ENCODE measurements at places on chromosomes 6 and 20.

GRCh38 chr20:1396702-1397101, 3.8 kb upstream of the FKBP1A start:
- DNase-seq = no peak

- DNase-seq = no peak
Measured at GRCh38 chr6:15285682-15286294, 39.9 kb downstream of the JARID2 start.

DNA sequence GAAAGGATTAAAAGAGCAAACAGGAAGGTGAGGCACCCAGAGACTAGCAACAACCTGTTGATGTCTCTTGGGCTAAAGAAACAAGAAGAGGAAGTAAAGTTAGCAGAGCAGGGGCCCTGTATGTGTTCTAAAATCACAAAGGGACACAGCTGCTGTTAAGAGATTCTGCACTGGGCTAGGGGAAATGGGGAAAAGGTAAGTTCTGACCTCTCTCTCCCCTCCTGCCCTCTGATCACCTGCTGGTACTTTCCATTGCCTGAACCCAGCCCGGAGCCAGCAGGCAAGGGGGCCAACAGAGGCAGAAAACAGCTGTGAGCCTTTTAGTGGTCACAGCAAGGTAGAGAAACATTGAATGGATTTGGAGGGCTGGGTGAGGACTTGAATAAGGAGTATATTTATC, 13.5 kb upstream of the CNR1 start:
- DNase-seq = no peak

DNA sequence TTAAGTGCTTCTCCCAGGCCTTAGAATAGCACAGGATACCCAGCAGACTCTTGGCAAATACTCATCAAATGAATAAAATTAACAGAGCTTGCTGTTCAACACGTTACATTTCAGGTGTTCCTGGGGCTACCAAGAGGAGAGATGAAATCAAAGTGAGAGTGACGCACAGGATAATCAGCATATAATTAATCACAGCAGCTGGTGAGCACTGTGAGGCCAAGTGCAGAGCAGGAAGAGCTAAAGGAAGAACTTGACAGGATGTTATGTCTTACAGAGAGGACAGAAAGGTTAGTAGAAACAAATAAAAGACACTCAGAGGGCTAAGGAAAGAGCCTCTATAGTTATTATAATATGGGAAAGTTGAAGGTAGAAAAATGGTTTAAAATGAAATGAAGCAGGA, 8.8 kb downstream of the PPIL1 start:
- DNase-seq = peak; percentile 6

GRCh38 chr6:14660806-14661579, 543.4 kb downstream of the CD83 start:
- DNase-seq = no peak

GRCh38 chr6:42269974-42270510, 52.4 kb upstream of the MRPS10 start:
- no peak for DNase-seq

- DNase-seq = no peak
Measured at GRCh38 chr6:84825461-84825860, 61.1 kb upstream of the TBX18 start.

- DNase-seq = peak; percentile 67
Measured at GRCh38 chr6:158605266-158605878, 39.2 kb downstream of the DYNLT1 start.

GRCh38 chr6:1399085-1399780, 9.9 kb downstream of the FOXF2 start:
- DNase-seq = no peak

- no peak for DNase-seq
Measured at GRCh38 chr20:47088335-47088734, 193.7 kb downstream of the EYA2 start.

DNA sequence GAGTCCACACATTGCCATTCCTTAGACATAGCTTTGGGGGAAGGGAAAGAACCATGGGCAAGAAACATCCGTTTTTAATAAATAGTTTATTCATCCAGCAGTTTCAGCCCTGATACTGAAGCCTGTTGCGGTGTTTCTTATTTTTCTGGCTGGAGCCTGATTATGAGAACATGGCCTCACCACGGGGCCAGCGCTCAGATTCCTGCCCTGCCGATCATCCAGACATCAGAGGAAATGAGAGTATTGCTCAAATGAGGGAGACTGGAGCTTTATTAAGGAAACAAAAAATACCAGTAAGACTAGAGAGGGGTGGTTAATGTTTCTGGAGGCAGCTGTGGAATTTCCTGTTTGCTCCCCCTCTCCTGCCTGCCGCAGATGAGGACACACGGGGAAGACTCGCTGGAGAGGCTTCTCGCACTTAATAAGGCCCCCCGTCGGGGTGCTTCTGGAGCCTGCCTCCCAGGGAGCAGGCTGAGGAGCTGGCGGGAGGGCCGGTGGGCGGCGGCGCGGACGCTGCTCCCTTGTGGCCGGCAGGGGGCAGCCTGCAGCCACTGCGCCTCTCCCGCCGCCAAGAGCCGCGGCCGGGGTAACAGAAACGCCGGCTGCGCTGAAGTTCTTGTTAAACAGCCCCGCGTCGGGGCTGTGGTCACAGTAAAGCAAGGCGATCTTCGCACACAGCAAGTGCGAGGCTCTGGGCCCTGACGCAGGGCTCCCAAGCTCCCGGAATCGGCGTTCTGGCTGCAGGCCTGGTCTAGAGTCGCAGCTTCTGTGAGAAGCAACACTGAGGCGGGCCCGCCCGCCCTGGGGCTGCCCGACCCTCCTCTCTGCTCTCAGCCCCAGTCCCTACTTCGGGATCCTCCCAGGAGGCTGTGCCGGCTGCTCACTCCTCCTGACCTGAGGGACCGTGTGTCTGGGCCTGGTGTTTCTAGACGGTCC, 17.5 kb downstream of the LEMD2 start:
- DNase-seq = peak; percentile 77

DNA sequence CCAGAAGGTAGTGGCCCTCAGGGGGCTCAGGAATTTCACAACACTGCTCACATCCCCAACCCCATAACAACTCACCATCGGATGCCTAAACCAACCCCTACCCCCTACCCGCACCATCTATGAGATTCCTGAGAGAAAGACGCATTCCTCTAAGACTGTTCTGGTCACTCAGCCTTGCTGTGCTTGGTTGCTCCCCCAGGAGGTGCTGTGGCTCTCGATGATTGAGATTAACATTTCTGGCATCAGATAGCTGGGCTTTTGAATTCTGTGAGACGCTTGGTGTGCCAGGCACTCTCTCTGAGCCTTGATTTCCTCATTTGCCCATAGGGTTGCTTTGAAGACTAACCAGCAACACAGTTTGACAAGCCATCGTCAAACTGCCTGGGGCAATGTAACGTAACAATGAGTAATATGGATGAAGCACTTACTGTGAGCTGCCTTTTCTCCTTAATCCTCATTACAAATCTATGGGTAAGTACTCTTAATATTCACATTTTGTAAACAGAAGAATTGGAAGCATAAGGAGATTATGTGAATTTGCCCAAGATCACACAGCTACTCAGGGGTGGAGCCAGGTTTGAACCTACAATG, 978 bp downstream of the WFDC6 start:
- DNase-seq = no peak

- DNase-seq = no peak
Measured at GRCh38 chr6:22882581-22882980, 313.2 kb downstream of the HDGFL1 start.

GRCh38 chr6:105560611-105561066, 157.8 kb upstream of the PREP start:
- DNase-seq = no peak

GRCh38 chr6:48736501-48737206, 625.7 kb upstream of the PTCHD4 start:
- no peak for DNase-seq

- DNase-seq = no peak
Measured at GRCh38 chr20:48039514-48039913, 254.2 kb upstream of the SULF2 start.

DNA sequence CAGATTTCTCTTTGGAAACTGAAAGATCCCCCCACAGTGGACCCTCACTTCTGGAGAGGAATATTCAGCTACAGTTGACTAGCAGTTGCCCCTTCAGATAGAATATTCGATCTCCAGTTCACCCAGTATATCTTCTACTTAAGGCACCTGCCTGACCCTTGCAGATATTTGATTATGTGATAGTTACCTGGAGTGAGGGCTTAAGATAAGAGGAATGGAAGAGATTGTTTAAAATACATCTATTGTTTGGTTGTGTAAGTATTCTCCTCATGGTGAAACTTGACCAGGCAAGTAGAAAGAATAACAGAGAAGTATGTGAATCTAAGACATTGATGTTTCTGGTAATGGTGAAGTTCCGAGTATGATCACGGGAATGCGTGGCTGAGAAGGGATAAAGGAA, 1.6 kb upstream of the ZCCHC3 start:
- DNase-seq = no peak

DNA sequence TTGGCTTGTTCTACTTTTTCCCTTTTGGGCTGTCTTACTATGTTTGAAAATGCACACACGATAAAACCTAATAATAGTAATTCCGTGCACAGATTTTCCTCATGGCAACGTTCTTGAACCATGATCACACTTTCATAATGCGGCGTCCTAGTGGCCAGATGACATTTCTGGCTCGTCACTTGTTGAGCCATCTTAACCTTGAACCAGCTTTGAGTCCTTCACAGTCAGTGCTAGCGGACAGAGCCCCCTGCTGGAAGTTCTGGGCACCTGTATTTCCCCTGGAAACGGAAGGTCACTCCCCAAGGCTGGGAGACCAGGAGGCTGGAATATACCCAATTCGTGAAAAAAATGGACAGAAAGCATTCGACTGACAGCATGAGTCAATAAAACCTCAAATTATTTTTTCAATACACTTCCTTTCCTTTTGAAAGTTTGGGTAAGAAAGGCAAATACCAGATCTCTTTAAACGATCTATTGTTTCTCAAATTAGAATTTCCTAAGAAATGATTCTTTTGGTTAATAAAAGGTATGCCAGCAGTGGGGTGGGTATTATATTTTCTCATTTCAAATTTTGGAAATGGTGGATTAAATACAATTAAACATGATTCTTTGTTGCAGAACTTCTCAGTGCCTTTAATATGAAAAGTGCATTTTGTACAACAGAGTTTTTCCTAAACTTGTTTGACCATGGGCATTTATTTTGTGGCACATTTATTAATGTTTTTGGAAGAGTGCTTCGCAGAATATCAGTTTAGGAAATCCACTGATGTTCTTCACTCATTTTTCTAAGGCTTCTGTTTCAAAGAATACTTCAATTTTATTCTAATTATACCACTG, 542.3 kb downstream of the QKI start:
- peak; percentile 82 for DNase-seq

DNA sequence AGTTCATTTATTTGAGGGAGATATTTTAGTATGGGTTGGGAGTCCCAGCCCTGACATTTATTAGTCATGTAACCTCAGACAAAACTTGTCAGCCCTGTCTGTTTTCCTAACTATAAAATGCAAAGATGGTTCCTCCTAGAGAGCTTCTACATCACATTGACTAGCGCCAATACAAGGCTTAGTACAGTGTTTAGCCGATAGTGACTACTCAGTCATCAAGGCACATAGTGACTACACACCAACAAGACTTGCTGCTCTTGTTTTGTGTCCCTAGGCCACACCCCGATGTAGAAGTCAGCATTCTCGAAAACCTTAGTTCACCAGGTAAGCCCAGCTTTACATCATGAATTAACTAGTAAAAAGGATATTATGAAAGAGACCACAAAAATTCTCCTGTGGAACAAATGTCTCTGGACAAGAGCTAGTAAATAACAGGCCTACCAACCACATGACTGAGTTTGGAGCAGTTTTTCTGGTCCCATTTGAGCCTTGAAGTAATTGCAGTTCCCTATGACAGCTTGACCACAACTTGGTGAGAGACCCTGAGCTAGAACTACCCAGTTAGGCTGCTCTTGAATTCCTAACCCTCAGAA, 68.8 kb downstream of the PFDN4 start:
- no peak for DNase-seq

- peak; percentile 92 for DNase-seq
Measured at GRCh38 chr6:20691185-20691584, 156.9 kb downstream of the CDKAL1 start.

DNA sequence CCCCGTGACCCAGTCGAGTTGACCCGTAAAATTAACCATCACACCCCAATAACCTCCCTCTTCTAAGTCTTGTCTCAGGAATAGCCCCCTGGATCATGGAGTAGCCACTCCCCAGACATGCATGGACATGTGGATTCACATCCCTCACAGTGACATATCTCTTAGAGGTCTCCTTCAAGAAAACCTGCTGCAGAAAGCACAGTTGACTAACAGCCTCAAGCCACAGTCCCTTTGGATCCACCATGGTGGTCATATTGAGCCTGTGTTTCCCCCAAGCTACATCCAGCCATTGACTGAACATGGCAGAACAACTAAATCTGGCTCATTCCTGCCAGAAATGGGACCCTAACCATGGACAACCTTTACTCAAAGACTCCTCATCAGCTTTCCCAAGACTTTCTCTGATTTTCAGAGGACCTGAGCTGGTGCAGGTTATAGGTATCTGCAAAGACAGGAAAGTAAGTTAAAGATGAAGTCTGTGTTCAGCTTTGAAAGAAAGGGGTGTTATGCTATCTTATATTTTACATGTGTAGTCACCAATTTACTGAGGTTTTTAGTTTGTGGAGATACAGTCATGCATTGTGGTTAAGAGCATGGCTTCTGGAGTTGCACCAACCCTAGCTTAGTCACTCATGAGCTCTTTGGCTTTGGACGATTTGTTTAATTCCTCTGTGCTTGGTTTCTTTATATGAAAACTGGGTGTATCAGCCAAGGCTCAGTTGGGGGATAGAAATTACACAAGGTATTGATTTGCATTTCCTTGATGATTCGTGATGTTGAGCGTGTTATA, 219.1 kb downstream of the MYLK4 start:
- DNase-seq = no peak

DNA sequence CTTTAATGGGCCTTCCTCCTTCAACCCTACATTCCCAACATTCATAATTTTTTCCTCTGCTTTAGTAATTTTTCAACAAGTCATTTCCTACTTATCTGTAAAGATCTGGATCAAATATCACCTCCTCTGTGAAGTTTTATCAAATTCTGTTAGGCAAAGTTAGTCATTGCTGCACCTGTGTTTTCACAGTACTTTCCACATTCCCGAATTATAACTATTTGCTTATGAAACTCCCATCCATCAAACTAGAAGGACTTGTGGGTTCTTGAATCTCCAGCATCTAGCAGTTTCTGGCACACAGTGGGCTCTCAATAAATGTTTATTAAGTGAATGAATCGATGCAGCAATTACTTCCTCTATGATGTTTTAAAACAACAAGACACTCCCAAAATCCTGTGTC, 257.6 kb downstream of the HDGFL1 start:
- DNase-seq = no peak

GRCh38 chr6:24431045-24431451, 28.3 kb downstream of the MRS2 start:
- peak; percentile 62 for DNase-seq

GRCh38 chr6:112058243-112059032, 4.5 kb downstream of the CCN6 start:
- DNase-seq = no peak

DNA sequence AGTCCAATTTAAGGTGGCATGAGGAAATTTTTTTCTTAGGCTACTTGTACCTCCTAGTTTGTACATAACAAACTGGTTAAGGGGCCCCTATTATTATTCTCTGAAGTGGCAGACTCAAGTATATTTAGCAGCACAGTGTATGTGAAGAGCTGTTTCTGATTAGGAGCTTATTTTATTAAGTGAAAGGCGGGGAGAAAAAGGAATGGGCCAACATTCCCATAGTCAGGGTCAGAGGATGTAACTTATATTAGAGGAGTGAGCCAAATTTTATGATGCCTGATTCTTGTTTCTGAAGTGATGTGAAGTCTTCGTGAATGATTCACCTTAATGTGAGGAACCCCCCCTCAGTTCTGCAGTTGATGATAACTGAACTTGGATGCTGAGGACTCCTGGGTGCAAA, 2.8 kb downstream of the HECA start:
- DNase-seq = no peak
